NCI-H82 (cell line): ENCODE measurements at places on chromosomes 7 and 10.

GRCh38 chr10:88598055-88598454 is 11.5 kb downstream of the LIPJ start:
- DNase-seq = no peak

- DNase-seq = no peak
These were observed 58.7 kb downstream of the UNCX start for GRCh38 chr7:1291357-1291689.

- peak; percentile 47 for DNase-seq
These were observed 17.0 kb downstream of the STAM start for GRCh38 chr10:17660921-17661320.

DNA sequence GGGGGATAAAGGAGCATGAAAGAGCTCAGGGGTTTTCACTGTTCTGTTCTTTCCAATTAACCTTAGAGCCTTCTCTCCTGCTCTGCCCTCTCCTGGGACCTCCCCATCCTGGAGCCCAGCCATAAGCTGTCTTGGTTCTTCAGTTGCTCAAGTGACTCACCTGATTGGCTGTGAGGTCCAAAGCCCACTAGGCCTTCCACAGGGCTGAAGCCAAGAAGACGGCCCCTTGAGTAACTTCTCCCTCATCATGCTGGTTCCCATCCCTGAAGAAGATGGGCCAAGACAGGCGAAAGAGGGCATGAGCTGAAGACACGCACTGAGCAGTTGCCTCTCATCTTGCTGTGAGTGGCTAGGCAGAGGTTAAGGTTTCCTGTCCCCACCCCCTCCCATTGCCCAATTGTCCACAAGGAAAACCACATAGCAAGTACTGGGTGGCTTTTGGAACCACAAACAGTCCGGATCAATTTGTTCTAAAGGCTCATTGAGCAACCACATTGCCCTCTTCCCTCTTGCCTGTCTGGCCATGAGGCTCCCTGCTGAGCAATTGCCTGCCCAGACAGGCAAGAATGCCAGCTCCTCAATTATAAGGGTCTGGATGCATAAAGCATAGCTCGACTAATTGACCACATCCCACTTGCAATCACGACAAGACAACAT is 43.9 kb upstream of the GPAM start:
- DNase-seq = no peak

- DNase-seq = no peak
These were observed 80.2 kb downstream of the ALOX5 start for GRCh38 chr10:45454262-45454661.

DNA sequence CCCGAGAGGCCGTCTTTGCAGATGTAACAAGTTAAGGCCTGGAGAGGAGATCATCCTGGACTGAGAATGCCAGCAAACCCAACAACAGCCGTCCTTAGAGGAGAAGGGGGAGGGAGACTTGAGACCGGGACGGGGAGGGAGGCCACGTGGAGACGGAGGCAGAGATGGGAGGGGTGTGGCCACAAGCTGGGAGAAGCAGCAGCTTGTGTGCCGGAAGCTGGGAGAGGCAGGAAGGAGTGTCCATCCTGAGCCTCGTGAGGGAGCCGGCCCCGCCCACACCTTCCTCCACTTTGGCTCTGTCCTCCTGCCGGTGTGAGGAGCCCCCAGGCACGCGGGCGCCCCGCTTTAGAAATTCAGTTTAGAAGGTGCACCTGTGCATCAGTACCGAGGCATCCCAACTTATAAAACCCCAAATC is 95.7 kb downstream of the DNAJB6 start:
- peak; percentile 80 for DNase-seq

DNA sequence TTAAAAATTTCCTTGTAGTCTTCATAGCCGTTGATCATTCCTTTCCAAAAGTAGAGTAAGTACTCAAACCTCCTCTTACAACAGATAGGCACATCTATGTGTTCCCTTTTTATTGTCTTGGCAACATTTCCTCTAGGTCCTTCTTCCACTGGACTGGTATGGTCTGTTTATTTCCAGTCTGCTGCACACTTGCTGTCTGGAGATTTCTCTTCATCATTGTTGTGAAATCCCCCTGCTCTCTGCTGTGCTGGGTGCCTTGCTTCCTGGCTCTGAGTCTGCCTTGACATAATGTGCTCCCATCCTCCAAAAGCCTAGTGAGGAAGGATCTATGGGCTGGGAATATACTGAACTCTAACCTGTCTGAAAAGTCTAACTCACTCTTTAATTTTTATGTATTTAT is 545.3 kb upstream of the VSTM2A start:
- DNase-seq = no peak

GRCh38 chr7:83629117-83629880 is 19.6 kb downstream of the SEMA3E start:
- no peak for DNase-seq

- DNase-seq = peak; percentile 8
These were observed 809.1 kb downstream of the TNS3 start for GRCh38 chr7:46772776-46773175.

GRCh38 chr10:128694168-128694850 is 568.1 kb upstream of the MKI67 start:
- DNase-seq = no peak

GRCh38 chr7:35758421-35758820 is 42.4 kb upstream of the SEPTIN7 start:
- DNase-seq = peak; percentile 69

- DNase-seq = no peak
These were observed 23.9 kb downstream of the MACC1 start for GRCh38 chr7:20193242-20193777.

DNA sequence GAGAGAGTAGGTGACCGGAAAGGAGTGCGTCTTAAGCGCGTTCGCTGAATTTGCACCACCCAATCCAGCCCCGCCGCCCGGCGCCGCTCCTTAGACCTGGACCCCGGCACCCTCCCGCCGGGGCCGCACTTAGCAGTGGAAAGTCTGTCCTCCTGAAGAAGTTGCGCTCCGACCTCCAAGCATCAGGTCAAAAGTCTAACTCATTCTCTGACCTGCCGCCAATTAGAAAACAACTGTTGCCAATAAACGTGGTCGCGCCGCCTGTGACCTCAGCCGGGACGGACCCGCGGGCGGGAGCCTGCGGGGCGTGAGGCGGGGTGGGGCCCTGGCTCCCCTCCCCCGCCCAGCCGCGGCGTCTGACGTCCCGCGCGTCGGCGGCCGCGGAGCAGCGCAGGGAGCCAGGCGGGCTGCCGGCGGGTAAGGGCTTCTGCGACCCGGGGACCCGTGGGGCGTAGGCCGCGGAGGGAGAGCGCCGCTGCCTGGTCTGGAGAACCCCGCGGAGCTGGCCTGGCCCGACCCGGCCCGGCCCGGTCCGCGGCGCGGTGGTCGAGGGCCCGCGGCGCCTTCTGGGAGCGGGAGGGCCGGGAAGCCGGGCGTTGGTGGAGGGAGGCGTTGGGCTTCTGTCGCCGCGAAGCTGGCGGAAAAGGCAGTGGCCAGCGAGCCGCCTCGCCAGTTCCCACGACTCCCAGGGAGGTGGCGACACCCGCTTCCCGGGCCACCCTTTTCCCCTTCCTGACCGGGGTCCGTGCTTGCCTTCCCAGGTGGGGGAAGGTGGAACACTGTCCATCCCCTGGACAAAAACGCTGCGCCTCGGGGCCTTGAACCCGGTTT is at the start of gene BCAP29:
TSS of gene BCAP29 (plus strand) at position 362 of the 831 bp plus-strand sequence. CDS start 527 bp downstream, outside the sequence.
- DNase-seq = peak; percentile 87

DNA sequence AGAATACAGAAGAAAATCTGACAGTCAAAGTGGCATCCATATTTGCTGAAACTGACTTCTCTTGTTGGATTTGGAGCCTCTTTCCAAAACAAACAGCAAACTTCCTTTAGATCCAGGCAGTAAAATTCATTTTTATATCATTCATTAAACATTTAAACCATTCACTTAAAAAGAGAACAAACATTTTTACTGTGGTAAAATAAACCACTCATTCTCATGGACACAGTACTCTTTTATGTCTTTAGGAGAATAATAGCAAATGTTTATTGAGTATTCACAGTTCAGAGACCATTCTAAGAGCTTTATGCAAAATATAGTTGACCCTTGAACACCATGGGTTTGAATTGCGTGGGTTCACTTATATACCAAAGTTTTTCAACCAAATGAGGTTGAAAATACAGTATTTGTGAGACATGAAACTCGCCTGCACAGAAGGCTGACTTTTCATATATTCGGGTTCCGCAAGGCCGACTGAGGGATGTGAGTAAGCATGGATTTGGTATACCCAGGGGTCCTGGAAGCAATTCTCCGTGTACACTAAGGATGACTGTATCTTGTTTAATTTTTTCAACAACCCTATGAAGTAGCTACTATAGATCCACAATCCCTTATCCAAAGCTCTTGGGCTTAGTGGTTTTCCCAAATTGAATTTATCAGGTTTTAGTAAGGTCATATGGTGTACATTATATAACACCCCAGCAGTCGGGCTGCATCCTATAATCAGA is 49.1 kb downstream of the ATXN7L1 start:
- DNase-seq = no peak

- DNase-seq = no peak
These were observed 136.8 kb upstream of the MGMT start for GRCh38 chr10:129330211-129330610.

- no peak for DNase-seq
These were observed 202.1 kb downstream of the PTEN start for GRCh38 chr10:88065383-88066049.

- DNase-seq = no peak
These were observed 587 bp downstream of the HOXA10 start for GRCh38 chr7:27173511-27173955.

DNA sequence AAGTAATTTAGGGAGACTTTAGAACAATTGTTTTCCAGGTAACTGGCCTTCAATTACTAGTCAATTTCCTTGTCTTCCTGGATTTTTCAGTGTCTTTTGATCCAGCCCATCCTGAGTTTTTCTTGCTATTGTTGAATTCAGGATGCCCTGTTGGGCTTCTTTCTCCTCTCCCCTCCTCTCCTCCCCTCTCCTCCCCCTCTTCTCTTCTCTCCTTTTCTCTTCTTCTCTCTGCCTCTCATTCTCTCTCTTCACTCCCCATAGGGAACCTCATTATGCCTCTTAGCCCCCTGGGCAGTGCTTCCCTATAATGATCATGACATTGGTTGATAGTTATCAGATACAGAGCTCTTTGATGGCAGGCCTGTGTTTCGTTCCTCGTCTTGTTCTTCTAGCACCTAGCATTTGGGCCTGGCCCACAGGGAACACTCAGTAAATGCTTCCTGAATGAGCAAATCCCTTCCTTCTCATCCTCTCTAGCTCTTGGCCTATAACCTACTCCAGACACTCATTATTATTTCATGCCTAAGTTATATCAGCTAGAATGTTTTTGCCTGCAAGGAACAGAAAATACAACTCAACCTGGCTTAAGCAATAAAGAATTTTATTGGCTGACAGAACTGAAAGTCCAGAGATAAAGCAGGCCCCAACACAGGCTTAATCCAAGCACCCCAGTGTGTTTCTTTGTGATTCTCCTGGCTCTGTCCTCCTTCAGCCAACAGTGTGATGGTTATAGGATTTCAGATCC is 56.8 kb downstream of the CACNB2 start:
- no peak for DNase-seq

DNA sequence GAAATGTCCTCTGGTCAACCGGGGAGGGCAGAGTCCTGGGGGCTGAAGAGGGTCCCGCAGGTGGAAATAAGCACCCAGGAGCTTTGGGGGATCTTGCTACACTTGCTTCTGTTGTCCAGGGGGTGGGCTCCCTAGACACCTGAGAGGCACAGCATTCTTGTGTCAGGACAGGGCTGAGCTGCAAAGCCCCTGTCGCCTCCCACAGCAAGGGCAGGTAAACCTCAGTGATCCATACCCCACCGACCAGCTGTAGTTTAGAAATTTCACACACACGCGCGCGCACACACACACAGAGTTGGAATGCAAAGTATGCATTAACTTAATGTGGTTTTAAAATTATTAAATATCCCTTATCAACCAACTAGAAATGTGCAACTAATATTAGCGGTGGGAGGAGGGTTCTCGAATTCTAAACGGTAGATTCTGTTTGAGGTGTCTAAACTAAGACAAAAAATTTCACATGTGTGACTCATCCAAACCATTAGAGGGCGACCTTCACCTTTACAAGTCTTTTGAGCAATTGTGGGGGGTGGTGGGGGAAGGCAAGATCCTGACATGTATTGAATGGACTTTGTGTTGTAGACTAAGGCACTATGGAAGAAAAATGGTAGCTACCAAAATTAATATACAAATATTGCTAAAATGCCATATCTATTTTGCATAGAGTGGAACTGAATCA is 34.3 kb upstream of the PTF1A start:
- peak; percentile 71 for DNase-seq

DNA sequence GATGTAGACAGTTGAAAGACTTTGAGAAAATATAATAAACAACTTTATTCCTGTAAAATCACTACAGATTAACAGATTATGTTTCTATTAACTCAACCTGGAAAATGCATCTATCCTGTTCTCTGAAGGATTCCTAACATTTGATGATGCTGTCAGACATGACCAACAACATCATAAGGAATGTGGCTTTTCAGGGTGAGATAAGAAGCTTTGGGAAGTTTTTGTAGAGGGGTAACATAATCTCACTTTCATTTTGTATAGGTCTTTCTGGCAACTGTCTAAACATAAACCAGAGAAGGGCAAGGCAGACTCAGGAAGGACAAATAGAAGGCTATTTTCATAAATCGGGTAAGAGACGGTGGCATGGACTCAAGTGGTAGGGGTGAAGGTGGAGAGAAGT is 112.2 kb downstream of the TES start:
- no peak for DNase-seq

DNA sequence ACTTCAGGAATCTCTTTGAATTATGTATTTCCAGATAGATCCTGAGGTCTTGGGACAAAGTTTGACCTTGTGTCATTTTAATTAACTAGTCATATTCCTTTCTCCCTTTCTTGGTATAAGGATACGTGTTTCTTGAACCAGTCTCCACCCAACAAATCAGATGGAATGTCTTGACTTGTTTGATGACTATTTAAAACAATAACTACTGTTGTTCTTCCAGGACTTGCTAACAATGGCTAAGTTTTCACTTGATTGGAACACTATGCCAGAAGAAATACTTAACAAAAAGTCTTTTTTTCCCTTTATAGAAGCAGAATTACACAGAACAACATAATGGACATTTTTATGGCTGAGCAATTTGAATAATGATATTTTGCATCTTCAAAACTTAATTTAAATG is 43.0 kb upstream of the WIPF3 start:
- no peak for DNase-seq
